ENCODE measurements at places on chromosomes 2 and 18. TPM values are rescaled to one million over a fixed set of nuclear protein-coding genes. Genes with fewer than 3 reads are reported as not detected.

Gene UGT1A7
- not detected for total RNA-seq

Gene HSBP1L1
- 8.6 TPM for total RNA-seq

Gene FAP
- 71.0 TPM for total RNA-seq

Gene FHOD3
- 16.0 TPM for total RNA-seq

Gene ASPRV1
- total RNA-seq, result 0.28 TPM

Gene SCG2
- 0.56 TPM for total RNA-seq

Gene SLC4A5
- total RNA-seq, result not detected

All from IMR-90 (cell line).